ENCODE measurements at places on chromosomes 4 and X. TPM values are rescaled to one million over a fixed set of nuclear protein-coding genes. Genes with fewer than 3 reads are reported as not detected.

The CXCL8 gene
- 12.3 TPM for total RNA-seq

The VBP1 gene
- total RNA-seq: 44.4 TPM

The EMCN gene
- 46.1 TPM for total RNA-seq

- no peak for DNase-seq
- H3K4me3 ChIP-seq: no peak overlapping the region
- H3K4me1 ChIP-seq: no peaks in the 10 kb centered on the region
- peaks cover 19% of the 10 kb centered on the region for H3K27me3 ChIP-seq
- no peaks in the 10 kb centered on the region for H3K36me3 ChIP-seq
These were observed 2.3 kb downstream of the PRRG3 start for GRCh38 chrX:151697522-151697921.

DNA sequence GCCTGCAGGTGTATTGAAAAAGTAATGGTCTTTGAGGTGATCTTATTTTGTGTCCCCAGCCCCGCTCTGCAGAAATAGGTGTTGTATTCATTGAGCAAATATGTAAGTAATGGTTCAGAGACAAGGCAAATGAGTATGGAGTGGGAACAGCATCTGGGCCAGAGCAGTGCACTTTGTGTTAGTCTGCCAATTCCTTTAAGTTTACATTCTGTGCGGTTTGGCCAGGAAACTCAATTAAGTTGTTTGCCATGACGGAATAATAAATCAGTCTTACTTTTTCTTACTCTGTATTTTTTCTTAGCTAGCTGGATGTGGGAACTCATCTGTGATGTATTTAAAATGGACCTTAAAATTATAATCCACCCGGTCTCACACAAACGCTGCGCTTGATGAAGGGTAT lies 12.6 kb downstream of the DCLK2 start:
- no peaks in the 10 kb centered on the region for H3K36me3 ChIP-seq
- no peaks in the 10 kb centered on the region for H3K27me3 ChIP-seq
- H3K4me3 ChIP-seq: no peak overlapping the region
- H3K27ac ChIP-seq: no peak overlapping the region

GRCh38 chr4:120105472-120105871 lies 38.8 kb upstream of the MAD2L1 start:
- no peak overlapping the region for H3K27ac ChIP-seq
- no peaks in the 10 kb centered on the region for H3K36me3 ChIP-seq
- H3K27me3 ChIP-seq: no peaks in the 10 kb centered on the region
- DNase-seq: no peak
- H3K4me1 ChIP-seq: no peaks in the 10 kb centered on the region

GRCh38 chr4:141046255-141046654 lies 87.0 kb downstream of the RNF150 start:
- no peak overlapping the region for H3K4me3 ChIP-seq
- no peaks in the 10 kb centered on the region for H3K27me3 ChIP-seq
- no peaks in the 10 kb centered on the region for H3K4me1 ChIP-seq
- no peak overlapping the region for H3K27ac ChIP-seq

DNA sequence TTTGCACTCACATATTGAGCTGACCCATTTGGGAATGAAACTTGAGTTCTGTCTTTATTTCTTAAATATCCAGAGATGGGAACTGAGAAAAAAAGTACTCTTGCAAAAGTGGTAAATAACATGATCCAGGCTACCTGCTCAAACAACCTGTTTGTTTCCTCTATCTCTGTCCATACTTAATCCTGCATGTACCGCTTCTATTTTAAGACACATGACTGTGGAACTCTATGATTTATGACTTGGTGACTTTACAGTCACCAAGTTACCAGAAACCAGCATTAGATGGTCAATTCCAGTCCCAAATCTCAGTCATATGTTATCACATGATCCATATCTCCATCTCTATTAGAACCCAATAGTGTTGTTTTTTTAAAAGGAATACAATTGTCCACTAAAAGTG lies 606.7 kb downstream of the EPHA5 start:
- H3K27ac ChIP-seq: no peak overlapping the region
- H3K4me3 ChIP-seq: no peak overlapping the region
- no peaks in the 10 kb centered on the region for H3K36me3 ChIP-seq
- no peaks in the 10 kb centered on the region for H3K4me1 ChIP-seq
- DNase-seq: no peak
- no peaks in the 10 kb centered on the region for H3K27me3 ChIP-seq

DNA sequence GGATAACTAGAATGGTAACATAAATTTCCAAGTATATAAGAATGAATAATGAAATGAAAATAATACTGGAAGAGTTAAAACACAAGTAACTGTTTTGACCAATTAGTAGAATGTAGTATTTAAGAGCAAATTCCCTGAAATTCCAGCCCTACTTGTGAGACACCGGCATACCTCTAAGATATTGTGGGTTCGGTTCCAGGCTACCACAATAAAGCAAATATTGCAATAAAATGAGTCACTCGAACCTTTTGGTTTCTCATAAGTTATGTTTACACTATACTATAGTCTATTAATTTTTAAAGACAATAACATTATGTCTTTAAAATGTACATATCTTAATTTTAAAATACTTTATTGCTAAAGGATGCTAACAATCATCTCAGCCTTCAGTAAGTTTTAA lies 15.2 kb upstream of the IQCM start:
- H3K27me3 ChIP-seq: no peaks in the 10 kb centered on the region
- H3K4me1 ChIP-seq: no peaks in the 10 kb centered on the region
- H3K36me3 ChIP-seq: no peaks in the 10 kb centered on the region
- no peak for DNase-seq
- no peak overlapping the region for H3K27ac ChIP-seq
